T-helper 2 cell (primary cell): ENCODE measurements at places on chromosomes 16 and 17.

DNA sequence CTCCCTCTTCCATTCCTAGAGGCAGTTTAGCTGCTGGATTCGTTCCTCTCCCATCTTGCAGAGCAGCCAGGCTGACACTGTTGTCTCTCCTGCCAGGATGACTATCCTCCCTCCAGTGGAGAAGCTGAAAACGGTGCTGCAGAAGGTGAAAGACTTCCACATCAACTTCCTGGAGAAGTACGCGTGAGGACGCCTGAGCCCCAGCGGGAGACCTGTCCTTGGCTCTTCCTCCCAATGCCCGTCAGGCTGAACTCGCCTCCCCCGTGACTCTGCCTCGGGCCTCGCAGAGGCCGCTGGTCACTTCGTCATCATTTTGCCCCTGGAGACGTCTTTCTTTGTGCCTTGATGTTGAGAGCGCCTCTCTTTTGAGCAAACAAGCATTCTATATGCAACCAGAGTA lies 44.6 kb downstream of the GPT2 start:
- no peak for DNase-seq

- no peak for DNase-seq
Observed at GRCh38 chr16:4260360-4260759, 12.5 kb downstream of the TFAP4 start.

DNA sequence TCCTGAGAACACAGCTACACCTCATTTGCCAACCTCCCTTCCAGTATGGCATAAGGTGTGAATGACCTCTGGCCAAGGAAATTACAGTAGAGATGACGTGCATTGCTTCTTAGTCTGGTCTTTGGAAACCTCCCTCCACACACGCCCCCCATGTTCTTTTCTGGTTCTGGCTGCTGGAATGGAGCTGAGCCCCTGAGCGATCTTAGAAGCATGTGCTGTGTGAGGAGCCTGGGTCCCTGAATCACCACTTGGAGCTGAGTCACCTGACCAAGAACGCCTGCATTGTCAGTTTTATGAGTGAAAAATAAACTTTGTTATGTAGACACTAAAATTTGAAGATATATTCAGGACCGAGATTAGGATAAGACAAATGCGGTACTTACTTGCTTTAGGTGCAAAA lies 51.4 kb downstream of the HS3ST3A1 start:
- DNase-seq: no peak

DNA sequence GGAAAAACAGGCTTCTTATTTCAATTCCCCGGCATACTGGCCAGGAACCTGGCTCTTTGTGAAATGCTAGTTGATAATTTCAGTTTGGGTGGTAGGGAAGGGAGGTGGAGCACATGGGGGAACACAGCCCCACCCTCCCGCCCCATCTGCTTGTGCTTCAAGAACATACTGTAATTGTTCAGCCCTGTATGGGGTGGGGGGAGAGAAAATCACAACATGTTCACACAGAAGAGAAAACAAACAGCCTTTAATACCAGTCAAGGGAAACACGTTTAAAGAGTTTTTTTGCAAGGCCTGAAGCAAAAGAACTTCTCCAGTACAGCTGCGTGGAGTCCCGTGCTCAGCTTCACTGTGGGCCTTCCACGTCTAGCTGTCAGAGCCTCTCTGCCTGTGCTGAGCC lies 59.7 kb downstream of the SHISA6 start:
- no peak for DNase-seq

GRCh38 chr17:77295241-77295853 lies 154.6 kb downstream of the SEC14L1 start:
- DNase-seq: no peak

DNA sequence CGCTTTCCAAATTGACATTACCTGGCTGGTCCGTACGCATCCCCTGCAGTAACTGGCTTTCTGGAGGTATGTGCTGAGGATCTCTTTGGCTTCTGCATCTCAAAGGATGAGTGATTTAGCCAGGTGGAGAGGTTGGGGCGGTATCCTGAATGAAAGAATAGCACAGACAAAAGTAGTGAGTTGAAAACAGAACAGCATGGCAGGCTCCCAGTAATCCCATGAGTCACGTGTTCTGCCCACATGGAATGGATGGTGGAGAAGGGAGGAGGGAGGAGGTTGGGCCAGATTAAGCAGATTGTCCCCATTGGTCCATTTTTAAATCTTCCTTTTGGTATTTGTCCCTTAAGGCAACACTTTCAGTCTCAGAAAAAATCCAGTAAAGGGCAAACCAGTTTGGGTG lies 176.0 kb downstream of the WWOX start:
- DNase-seq: no peak

DNA sequence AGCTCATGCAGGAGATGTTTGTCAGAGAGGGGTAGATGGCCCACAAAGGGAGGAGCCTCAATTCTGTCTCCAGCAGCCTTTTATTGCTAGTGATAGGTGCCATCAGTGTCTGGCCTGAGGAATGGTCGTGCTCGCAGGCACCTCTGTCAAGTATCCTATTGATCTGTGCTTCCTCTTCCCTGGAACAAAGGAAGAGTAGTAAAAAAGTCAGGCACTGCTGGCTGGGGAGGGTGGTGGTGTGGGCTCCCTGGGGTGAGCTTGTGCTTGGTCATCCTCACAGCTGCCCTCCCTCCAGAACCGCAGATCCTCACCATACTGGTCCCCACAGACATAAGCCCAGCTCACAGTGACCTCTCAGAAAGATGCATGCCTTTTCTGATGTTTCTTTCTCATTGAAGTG lies 15.0 kb upstream of the SALL1 start:
- no peak for DNase-seq

DNA sequence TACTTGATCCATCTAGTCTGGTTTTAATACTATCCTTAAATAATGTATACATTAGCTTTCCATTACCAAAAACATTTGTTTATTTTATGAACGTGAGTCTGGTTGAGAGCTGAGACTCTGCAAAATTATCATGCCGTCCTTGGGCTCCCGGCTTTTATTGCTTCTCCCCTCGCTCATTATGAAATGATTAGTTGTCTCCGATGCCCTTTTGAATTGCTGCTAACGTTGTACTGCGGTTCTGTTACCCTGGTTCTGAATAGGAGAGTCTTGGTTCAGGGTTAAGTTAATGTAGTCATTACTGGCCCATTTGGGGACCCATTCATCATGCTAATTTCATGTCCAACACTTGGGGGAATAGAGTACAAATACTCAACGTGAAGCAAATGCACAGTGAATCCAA lies 12.8 kb downstream of the XYLT1 start:
- DNase-seq: no peak

GRCh38 chr17:76670718-76671122 lies 27.2 kb upstream of the ST6GALNAC1 start:
- DNase-seq: no peak

- no peak for DNase-seq
Observed at GRCh38 chr16:76882105-76882504, 308.9 kb upstream of the MON1B start.

- DNase-seq: no peak
Observed at GRCh38 chr17:81574643-81574956, 22.4 kb upstream of the FAAP100 start.

- no peak for DNase-seq
Observed at GRCh38 chr17:79202480-79202879, 127.9 kb downstream of the ENGASE start.

DNA sequence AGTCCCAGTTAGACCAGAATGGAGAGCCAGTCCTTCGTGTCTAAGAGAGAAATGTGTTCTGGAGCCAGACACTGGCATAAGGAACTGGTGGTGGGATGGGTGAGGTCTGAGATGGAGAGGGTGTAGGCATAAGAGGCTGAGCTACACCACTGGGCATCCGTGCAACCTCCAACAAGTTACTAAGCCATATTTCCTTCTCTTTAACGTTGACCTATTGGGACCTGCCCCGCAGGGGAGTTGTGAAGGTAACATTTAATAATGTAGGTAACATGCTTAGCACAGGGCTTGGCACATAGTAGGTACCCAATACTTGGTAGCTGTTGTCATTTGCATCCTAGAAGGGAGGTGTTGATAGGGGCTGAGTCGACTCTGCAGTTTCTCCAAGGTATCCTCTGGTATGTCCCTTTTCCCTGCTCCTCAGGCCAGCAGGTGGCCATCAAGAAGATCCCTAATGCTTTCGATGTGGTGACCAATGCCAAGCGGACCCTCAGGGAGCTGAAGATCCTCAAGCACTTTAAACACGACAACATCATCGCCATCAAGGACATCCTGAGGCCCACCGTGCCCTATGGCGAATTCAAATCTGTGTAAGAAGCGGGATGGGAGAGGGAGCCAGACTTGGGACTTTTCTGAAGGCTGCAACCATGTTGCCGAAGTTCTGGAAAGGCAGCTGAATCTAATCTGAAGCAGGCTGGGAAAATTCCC lies 1.2 kb downstream of the MAPK7 start:
- no peak for DNase-seq

DNA sequence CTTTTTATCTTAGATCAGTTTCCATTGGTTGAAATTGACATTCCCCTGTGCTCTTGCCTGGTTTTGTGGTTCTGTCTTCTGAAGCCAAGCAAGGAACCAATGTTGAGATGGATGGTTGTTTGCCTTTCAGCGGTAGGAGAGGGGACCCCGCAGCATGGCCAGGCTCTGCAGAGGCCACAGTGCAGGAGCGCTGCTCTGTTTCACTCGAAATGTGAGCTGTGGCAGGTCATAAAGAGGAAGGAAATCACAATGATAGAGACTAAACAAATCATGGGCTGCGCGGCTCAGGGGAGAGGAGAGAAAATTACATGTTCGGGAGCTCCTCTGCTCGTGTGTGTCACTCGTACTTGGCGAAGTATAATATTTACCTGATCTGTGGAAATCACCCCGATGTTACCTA lies 148.2 kb downstream of the SNX29 start:
- DNase-seq: no peak

DNA sequence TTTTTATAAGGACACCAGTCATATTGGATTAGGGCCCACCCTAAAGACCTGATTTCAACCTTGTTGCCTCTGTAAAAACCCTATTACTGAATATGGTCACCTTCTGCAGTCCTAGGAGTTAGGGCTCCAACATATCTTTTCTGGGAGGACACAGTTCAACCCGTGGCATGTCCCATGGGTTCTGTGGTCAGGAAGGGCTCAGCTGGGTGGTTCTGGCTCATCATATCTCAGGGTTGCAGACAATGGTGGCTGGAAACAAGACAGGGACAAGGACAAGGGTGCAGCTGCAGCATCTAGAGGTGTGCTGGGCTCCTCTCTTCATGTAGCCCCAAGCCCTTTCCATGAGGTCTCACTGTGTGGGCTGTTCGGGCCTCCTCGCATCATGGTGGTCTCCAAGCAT lies 63.1 kb upstream of the FOXF1 start:
- DNase-seq: no peak

GRCh38 chr17:37816950-37817349 lies 72.1 kb upstream of the HNF1B start:
- no peak for DNase-seq

- no peak for DNase-seq
Observed at GRCh38 chr16:50254072-50254471, 12.3 kb upstream of the ADCY7 start.

DNA sequence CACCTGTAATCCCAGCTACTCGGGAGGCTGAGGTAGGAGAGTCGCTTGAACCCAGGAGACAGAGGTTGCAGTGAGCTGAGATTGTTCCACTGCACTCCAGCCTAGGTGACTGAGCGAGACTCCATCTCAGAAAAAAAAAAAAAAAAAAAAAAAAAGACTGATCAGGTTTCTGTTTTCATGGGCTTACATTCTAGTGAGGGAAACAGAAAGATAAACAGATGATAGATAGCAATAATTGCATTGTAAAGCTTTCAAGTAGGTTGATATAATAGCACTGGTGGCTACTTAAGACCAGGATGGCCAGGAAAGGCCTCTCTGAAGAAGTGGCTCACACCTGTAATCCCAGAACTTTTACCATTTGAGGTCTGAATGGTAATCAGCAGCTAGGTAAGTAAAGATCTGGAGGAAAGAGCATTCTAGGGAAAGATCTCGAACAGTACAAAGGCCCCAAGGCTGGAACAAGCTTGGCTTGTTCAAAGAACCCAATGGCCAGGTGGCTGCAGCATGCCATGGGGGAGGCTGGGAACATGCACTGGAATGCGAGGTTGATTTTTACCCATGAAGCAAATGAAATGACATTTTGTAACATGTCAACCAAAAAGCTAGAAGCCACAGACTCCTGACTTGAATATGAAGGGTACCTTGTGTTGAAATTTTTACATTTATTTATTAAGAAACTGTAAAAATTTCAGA lies 108.3 kb upstream of the DHX40 start:
- no peak for DNase-seq

- DNase-seq: no peak
Observed at GRCh38 chr17:30788918-30789317, 35.6 kb downstream of the CRLF3 start.

- DNase-seq: no peak
Observed at GRCh38 chr16:69831212-69832123, 69.3 kb downstream of the WWP2 start.

- DNase-seq: no peak
Observed at GRCh38 chr16:30562021-30562420, 3.8 kb upstream of the ZNF764 start.

GRCh38 chr16:2874912-2875362 lies 8.1 kb upstream of the FLYWCH2 start:
- DNase-seq: peak; percentile 60

GRCh38 chr16:1590366-1590765 lies 21.5 kb downstream of the IFT140 start:
- DNase-seq: no peak

- DNase-seq: no peak
Observed at GRCh38 chr17:34673995-34674890, 94.9 kb downstream of the TMEM132E start.

- no peak for DNase-seq
Observed at GRCh38 chr17:61411261-61412142, 11.9 kb downstream of the TBX2 start.

GRCh38 chr17:38466346-38467315 lies 38.4 kb downstream of the ARHGAP23 start:
- DNase-seq: no peak

DNA sequence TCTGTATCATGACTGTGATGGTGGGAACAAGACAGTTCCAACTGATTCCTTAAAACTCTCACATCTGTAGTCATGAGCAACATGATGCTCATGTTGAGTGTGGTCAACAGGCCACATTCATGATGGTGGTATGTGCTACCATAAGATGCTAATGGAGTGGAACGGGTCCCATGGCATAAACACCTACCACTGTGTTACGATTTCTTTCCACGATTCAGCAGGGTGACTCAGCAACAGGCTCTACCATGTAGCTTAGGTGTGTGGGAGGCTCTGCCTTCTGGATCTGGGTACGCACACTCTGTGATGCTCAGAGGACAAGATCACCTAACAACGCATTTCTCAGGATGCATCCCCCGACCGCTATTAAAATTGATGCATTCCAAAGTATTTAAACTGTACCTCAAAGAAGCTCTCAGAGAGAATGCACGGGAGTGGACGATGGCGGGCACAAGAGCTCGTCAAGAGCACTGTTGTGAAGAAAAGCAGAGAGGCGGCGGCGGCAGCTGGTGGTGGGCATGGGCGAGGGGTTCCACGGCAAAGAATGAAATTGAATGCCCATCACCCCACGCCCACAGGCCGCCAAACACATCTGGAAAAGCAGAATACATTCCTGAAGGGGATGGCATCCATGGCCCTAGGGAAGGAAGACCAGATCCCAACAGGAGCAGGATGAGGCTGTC lies 133.3 kb downstream of the ZNF778 start:
- DNase-seq: no peak

- DNase-seq: no peak
Observed at GRCh38 chr16:68432701-68433100, 15.6 kb downstream of the SMPD3 start.
